Stimulated activated CD8-positive, alpha-beta memory T cell treated with anti-CD3 and anti-CD28 coated beads, Interleukin-4, amount 100 ng/mL, for 4 hours (primary cell): ENCODE measurements at places on chromosomes 4 and X.

DNA sequence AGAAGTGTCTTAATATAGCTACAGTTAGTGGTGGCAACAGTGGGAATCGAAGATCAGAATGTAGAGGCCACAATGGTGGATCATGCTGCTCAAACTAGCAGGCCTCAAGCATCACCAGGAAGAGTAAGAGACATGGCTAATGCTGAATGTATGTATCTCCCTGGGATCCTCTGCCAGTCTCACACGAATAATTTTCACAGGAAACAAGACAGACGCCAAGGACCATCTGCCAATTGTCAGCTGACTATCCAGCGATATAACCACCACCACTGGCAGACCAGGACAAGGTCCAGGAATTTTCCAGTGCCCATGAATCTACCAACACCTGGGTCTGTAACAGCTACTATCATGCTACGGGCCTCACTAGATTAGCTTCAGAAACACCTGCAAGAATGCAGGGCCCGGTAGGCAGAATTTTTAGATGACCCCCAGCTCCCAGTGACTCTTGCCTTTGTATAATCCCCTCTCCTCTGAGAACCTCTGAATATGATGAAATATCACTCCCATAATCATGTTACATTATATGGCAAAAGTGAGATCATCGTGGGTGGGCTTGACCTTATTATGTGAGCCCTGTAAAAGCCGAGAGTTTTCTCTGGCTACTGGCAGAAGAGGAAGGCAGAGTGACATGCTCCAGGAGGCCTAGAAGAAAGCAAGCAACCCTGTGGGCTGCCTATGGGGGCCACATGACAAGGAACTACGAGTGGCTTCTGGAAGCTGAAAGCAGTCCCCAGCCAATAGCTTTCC is 429.8 kb downstream of the BCOR start:
- DNase-seq, result no peak

DNA sequence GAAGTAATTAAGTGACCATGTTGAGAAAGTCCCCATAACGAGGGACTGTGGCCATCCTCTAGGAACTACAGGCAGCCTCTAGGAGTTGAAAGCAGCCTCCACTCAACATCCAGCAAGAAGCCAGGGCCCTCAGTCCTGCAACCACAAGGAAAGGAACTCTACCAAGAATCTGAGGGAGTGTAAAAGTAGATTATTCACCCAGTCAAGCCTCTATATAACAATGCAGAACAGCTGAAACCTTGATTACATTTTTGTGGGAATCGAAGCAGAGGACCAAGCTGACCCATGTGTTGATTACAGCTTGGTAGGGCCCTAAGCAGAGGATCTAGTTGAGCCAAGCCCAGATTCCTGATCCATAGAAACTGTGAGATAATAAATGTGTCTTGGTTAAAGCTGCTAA is 17.1 kb downstream of the RPS6KA6 start:
- DNase-seq, result no peak

GRCh38 chr4:76605099-76605563 is 170.1 kb downstream of the SHROOM3 start:
- DNase-seq, result no peak

- DNase-seq, result no peak
These were observed 69.4 kb upstream of the ACSL1 start for GRCh38 chr4:184895012-184895695.

- DNase-seq, result no peak
These were observed 287.6 kb downstream of the PAPSS1 start for GRCh38 chr4:107432451-107432850.

- DNase-seq, result no peak
These were observed 66.9 kb upstream of the DAPP1 start for GRCh38 chr4:99749445-99750391.
